ENCODE measurements at places on chromosomes 5 and 9.

DNA sequence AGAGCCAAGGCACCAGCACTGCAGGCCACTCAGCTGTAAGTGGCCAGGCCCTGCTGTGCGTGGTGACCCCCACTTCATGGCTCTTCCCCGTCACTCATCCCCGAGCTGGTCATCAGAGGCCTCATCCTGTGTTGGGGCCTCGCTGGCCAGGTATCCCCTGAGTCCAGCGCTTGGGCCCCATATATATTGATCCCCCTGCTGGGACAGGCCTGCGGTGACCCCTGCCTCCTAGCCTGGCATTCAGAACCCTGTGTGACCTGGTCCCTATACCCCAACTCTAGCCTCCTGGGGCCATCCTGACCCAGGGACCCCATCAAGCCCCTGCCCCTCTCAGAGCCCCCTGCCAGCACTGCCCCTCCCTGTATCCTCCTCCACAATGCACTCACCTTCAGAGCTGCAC lies 12.7 kb downstream of the GBGT1 start:
- DNase-seq, result no peak

DNA sequence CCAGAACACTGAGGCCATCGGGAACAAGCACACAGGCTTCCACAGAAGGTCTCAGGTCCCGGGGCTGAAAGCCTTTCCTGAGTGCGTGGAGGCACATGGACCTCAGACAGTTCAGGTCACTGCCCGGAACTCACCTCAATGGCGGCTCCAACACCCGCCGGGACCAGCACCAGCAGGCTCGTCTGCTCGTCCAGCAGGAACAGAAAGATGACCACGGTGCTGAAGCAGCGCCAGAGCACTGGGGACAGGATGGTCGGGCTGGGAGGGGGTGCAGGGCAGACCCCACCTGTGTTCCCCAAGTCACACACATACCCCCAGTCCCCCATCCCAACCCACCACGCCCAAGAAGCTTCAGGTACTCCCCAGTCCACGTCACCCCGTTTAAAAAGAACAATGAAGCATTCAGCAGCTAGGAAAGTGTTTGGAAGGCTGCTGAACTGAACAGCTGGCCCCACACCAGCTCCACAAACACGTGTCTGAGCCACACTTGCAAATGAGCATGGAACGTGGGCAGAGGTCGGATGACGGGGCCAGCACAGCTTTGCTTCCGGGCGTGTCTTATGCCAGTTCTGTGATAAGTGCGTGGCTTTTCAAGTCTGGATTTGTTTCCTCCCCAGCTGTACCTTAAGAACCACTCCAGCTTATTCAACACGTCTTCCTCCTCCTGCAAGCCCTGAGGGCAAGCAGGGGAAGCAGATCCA lies 14.6 kb downstream of the CLPTM1L start:
- no peak for DNase-seq

GRCh38 chr5:5617024-5617423 lies 194.5 kb downstream of the ICE1 start:
- DNase-seq, result no peak

- DNase-seq, result no peak
Measured at GRCh38 chr5:131947445-131947844, 2.0 kb upstream of the MEIKIN start.
